ENCODE measurements at places on chromosomes 2 and 18. TPM values are rescaled to one million over a fixed set of nuclear protein-coding genes. Genes with fewer than 3 reads are reported as not detected.

The IL1RL1 gene
- polyA plus RNA-seq: 0.30 TPM

The FHL2 gene
- polyA plus RNA-seq: 555 TPM

The C2orf78 gene
- polyA plus RNA-seq: not detected

The C2orf66 gene
- not detected for polyA plus RNA-seq

The UGT1A4 gene
- polyA plus RNA-seq: not detected

The SUPT7L gene
- polyA plus RNA-seq: 43.9 TPM

- no peak for DNase-seq
Observed at GRCh38 chr2:158835431-158835830, 40.3 kb downstream of the DAPL1 start.

- DNase-seq: no peak
Observed at GRCh38 chr2:166984797-166985196, 96.5 kb downstream of the XIRP2 start.

DNA sequence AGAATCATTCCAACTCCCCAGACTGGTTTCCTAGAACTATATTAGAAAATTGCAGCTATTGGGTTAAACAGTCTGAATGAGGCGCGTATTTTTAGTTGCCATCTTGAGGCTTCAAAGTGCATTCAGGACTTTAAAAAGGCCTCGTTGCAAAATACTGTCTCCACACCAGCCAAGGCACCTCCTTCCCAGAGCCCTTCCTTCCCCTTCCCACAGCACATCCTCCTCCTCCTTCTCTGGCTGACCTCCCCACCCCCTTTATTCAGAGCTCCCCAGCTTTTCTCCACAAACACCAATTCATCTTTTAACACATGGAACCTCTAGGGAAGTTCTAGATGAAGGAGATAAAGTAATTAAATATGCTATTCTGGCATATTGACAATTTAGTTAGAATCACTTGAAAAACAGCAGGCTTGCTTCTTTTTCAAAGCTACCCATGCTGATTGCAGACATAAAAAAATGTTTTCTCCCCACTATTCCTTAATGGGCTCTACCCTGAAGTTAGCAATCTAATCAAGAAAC is 90.3 kb downstream of the RTP5 start:
- DNase-seq: no peak

DNA sequence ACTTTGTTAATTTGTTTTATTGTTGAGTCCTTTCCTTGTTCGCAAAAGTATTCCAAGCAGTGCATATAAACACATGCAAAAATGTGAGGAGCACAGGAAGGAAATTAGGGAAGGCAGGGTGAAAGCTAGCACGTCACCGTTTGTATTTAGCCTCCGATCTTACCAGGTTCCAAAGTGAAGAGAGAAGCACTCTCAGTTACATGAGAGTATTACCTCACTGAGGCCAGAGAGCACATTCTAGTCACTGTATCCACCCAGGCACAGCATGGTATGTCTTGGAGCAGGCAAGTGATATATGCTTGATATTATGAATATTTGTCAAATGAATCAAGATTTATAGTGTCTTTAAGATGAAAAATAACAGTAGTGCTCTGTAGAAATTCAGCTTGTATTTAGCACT is 6.5 kb upstream of the TMEM182 start:
- DNase-seq: no peak

- DNase-seq: no peak
Observed at GRCh38 chr2:180601016-180601415, 379.4 kb upstream of the UBE2E3 start.

DNA sequence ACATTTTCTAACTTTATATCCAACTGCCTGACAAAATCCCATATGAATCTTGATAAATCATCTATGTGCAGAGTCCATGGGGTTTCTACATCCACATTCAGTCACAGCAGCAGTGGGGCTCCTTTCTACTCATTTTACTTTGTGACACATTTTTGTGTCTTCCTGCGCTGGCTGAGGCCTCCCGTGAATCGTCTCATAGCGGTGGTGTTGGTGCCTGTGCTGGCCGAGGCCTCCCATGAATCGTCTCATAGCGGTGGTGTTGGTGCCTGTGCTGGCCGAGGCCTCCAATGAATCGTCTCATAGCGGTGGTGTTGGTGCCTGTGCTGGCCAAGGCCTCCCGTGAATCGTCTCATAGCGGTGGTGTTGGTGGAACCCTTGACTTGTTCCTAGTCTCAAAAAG is 17.0 kb downstream of the SNED1 start:
- DNase-seq: no peak

GRCh38 chr2:47024046-47024445 is 108.4 kb upstream of the MCFD2 start:
- no peak for DNase-seq

GRCh38 chr2:175103191-175103590 is 64.8 kb downstream of the ATF2 start:
- DNase-seq: no peak

GRCh38 chr2:65357959-65358294 is 74.5 kb downstream of the SPRED2 start:
- no peak for DNase-seq

- no peak for DNase-seq
Observed at GRCh38 chr2:88760819-88761598, 69.5 kb downstream of the RPIA start.

DNA sequence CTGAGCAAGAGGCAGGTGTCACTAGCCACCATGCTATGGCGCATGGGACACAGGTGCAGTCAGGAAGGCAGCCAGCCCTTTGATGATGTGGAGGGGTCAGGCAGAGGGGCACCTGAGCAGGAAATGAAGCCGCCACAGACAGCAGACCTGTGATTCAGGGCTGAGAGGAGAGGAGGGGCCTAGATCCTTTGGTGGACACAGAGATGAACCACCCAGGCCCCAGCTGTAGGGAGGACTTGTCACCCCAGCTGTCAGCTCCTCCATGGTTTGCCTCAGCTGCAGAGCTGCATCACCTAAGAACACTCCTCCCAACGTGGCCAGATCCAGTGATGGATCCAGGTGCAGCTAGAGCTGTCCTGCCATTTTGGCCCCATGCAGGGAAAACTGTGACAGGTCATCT is 11.6 kb downstream of the ASB18 start:
- no peak for DNase-seq

- DNase-seq: no peak
Observed at GRCh38 chr2:39735648-39736047, 43.4 kb downstream of the THUMPD2 start.

DNA sequence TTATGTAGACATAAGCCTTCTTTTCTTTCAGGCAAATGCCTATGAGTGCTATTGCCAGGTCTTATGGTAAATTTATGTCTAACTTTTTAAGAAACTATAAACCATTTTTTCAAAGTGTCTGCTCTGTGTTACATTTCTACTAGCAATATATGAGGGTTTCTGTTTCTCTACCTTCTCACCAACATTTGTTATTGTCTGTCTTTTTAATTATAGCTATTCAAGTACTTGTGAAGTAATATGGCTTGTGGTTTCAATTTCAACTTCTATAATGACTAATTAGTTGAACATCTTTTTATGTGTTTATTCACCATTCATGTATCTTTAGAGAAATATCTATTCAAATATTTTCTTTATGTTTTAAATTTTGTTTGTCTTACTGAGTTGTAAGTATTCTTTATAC is 213.1 kb upstream of the MC4R start:
- DNase-seq: no peak
